Astrocyte (in vitro differentiated cells and primary cell): ENCODE measurements at places on chromosomes 5 and 9. TPM values are rescaled to one million over a fixed set of nuclear protein-coding genes. Genes with fewer than 3 reads are reported as not detected.

The HINT1 gene
- total RNA-seq = 217 and 243 TPM in 2 replicates

The RORB gene
- 0.11 and 0.17 TPM in 2 replicates for total RNA-seq

The SMIM33 gene
- not detected in 2 replicates for total RNA-seq

The ZDHHC11B gene
- 0.23 and 0.29 TPM in 2 replicates for total RNA-seq

The MUSK gene
- total RNA-seq = not detected in 2 replicates

GRCh38 chr5:35202319-35203111 is 27.8 kb downstream of the PRLR start:
- peak; percentile 20 for DNase-seq

DNA sequence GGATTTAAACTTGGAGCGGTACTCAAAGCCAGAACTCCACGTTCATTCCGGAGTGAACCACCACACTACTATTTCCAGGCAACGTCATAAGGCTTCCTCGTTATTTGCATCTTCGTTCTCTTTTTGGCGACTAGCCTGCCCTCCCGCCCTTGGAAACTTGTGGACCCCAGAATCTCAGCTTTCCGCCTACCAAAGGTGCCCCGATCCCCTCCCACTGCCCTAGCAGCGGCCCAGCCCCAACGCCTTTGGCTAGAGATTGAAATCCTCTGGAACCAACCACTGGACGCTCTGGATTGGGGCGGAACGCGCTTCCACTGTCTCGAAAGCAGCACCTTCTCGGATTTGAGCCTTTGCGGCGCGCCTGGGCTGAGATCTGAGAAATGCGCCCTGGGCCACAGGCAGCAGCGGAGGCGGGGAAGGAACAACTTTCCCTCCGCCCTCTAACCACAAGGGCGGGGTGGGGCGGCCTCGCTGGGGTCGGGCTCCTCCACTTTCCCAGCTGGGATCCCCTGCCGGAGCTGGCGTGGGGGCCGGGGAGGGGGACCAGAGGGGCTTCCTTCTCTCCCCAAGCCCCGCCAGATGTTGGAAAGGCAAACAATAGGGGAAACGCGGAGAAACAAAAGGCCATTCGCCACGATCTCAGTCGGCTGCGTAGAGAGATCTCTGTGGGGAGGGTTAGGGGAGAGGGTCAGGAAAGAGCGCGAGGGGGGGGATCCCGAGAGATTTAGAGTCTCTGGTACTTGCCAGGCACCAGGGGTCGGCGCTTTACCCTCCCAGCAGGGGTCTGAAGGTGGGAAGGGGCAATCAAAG is 1.3 kb downstream of the MOB3B start:
- peak; percentile 60 for DNase-seq

DNA sequence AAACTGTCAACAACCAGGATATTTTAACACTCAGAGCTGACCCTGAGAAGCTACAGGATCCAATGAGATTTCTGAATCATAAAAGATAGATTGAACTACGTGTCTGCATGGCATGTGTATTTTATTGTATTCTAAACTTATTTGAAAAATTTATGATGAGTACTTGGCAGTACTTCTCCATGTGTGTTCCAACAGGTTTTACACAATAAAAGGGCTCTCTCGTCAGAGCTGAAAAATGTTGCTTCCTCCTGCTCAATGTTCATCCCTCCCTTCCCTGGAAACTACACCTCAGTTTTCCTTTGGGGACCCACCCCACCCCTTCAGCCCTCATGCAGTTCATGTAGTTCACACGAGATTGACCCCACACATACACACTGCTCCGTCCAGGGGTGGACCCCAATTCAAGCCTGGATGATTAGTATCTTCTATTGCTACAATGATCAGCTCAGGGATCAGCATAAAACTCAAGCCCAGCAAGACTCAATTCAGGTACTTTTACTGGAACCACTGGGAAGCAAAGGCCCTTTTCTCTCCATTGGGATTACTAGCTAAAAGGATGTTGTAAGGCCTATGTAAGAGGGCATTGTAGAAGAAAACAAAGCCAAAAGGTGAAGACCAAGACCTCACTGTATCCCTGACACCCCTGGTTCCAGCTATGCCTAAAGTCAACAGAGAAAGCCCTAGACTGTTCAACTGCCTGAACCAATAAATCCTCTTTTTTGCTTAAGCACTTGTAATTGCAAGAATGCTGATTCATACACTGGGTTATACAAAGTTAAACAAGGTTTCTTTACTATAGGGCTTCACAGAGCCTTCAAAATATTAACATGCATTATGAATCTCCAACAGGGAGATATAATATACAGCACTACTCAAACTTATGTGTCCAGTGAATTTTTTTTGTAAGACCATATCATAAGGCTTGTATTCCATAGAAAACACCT is 112.6 kb downstream of the SAXO1 start:
- DNase-seq = no peak

- no peak for DNase-seq
Measured at GRCh38 chr5:34563269-34563668, 92.9 kb upstream of the RAI14 start.

GRCh38 chr5:132747616-132748440 is 602 bp downstream of the CCNI2 start:
- DNase-seq = no peak

The GRHPR gene
- 82.1 and 88.1 TPM in 2 replicates for total RNA-seq

GRCh38 chr9:132443951-132444607 is 34.1 kb downstream of the CFAP77 start:
- DNase-seq = no peak

DNA sequence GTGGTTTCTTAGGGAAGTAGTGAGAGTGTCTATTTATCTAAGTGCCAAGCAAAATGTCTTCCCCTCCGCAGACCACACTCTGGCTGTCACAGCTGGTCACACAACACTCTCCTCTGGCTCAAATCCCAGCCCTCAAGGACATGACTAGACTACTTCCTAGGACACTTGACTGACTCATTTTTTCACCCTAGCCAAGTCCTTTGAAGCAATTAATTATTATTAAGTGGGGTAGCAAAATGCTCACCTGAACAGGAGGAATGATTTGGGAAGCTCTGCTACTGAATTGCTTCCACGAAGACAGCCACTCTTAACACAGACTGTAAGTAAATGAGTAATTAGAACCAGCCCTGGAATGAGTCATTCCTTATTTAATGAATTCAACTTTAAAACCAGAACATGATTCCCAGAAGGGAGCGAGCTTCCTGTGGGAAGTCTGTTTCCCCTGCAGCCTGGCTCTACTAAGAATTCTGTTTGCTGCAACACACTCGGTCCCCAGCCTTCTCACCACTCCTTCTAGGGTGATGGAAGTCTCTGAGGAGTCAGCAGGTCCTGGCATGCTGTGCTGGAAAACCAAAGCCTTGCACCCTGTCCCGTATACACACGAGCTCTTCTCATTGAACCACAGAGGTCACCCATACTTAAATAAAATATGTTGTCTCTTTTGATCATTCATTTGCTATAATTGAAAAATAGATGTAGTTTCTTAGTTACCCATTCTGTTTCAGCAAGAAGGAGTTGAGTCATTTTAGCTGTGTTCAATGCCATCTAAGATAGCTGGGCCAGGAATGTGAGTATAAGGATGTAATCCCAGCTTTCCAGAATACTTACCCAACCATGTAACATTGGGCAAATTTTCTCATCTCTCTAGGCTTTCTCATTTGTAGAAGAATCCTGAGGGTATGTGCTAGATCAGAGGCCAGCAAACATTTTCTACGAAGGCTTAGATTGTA is 218.6 kb upstream of the RASEF start:
- DNase-seq = peak; percentile 76

- no peak for DNase-seq
Measured at GRCh38 chr9:75612754-75613153, 277.7 kb upstream of the PCSK5 start.

DNA sequence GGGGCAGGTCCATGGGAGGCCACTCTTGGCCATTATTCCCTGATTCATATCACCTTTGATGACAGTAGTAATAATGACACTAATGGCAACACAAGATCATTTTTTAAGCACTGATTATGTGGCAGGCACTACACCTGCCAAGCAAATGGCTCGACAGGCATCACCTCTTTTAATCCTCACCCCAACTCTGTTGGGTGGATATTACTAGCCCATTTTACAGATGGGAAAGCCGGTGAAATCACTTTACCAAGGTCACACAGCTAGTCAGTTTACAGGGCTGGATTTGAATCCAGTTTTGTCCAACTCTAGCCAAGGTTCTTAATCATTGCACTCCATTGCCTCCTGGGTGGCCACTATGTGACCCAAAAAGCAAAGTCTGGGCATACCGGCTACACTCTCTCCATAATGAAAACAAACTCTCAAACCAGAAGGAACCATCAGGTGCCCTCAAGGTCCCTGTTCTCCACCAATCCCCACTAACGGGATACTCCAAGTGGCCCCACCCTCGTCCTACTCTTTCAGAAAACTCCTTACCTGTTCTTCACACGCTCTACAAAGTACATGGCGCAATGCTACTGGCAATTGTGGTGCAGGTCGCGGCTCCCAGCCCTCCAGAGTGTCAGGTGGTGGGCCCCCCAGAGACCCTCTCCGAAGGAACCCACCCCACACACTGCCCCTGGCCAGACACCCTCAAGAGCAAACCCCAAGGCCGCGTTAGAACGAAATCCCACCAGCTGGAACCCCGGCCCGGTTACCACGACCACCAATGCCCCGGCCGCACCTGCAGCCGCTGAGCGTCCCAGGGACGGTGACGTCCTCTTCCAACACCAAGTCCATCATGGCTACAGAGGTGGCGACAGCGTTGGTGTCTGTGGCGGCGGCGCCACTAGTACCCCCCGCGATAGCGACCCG is 572 bp downstream of the CDK5RAP2 start:
- DNase-seq = no peak

- no peak for DNase-seq
Measured at GRCh38 chr5:72687288-72687687, 129.2 kb upstream of the TNPO1 start.

The ARL14EPL gene
- not detected in 2 replicates for total RNA-seq

GRCh38 chr9:14097666-14098415 is 216.1 kb downstream of the NFIB start:
- DNase-seq = peak; percentile 57

GRCh38 chr5:74355041-74355824 is 285.3 kb downstream of the ENC1 start:
- DNase-seq = no peak

DNA sequence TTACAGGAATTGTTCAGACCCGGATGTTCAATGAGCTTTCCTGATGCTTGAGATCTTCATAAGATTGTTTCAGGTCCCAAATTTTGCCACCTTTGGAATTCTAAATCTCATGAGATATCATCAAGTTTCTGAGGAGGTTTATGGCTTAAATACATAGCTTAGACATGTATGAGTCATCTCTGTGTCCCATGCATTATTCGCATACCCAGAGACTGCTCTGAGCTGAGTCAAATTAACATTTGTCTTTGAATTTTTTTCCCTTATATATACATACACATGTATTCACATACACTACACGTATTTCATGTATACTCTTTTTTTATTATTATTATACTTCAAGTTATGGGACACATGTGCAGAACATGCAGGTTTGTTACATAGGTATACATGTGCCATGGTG is 744.6 kb downstream of the BRINP1 start:
- no peak for DNase-seq

The RLN2 gene
- 0.52 and 0.55 TPM in 2 replicates for total RNA-seq
